ENCODE measurements at places on chromosomes 12 and 14.
A peak's percentile ranks its signal among the peaks of the same experiment; 100 is the strongest.

DNA sequence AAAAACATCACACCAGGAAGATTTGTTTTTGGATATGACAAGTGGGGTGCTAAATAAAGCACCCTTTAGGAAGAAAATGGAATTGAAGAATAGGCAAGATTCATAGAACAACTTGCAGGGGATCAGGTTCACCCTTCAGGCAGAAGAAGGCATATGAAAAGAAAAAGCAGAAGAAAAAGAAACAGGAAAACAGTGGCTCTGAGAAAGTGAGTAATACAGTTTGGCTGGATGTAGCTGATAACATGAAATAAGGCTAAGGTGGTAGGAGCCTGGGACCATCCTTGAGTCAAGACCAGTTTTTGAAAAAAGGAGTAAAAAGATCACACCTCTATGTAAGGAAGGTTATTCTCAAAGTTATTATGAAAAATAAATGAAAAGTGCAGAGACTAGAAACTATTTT is 42.4 kb downstream of the TRIP11 start:
- no peak for DNase-seq

- no peak for DNase-seq
Measured at GRCh38 chr12:101566318-101566717, 28.5 kb upstream of the MYBPC1 start.

DNA sequence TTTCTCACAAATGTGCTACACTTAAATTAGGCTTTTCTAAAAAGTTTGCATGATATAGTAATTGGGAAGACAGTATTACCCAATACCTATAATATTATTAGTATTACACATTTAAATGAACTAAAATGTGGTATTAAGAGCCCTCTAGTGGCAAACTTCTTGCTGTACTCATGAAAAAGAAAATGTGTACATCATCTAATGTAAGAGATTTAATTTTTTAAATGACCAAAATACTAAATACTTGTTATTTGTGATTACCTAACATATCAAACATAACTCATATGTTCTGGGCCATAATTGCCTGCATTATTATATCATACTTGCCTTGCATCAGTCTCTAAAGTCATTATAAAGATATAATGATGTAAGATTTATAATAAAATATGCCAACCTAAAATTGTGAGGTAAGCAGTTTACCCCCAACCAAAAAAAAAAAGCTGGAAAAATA is 64.2 kb downstream of the DNAI7 start:
- peak; percentile 42 for DNase-seq

GRCh38 chr14:31955936-31956579 is 121.0 kb upstream of the ARHGAP5 start:
- no peak for DNase-seq

DNA sequence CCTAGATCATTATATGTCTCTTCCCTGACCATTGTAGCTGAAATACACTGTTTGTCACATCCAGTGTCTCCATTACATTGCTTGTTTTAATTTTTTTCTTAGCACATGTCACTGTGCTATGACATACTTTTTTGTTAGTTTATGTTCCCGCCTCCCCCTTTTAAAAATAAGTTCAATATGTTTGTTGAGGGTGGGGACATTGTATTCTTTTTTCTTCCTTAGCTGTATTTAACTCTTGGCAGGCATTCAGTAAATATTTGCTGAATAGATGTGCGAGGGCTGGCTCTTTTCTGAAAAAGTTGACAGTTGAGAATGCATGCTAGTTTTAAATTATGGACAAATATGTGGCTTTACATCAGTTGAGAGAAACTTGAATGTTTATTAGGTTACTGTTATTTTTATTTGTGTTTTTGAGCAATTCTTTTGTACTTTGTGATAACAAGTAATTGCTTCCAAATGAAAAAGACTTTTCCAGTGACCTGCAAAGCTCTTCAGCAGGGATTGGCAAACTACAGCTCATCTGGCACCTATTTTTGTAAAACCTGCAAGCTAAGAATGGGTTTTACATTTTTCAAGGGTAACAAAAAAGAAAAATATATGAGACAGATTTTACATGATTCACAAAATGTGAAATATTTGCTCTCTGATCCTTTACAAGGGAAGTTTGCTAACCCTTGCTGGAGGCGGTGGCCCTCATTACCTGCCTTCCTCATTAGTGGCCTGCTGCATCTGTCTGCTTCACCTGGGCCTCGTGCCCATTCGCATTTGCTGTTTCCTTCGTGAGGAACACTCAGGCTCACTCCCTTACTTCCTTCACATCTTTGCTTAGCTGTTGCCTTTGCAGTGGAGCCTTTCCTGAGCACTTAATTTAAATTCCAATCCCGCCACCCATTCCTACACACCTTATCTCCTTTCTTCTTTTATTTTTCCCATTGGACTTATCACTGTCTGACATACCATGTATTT is 229.4 kb downstream of the ERC1 start:
- no peak for DNase-seq

DNA sequence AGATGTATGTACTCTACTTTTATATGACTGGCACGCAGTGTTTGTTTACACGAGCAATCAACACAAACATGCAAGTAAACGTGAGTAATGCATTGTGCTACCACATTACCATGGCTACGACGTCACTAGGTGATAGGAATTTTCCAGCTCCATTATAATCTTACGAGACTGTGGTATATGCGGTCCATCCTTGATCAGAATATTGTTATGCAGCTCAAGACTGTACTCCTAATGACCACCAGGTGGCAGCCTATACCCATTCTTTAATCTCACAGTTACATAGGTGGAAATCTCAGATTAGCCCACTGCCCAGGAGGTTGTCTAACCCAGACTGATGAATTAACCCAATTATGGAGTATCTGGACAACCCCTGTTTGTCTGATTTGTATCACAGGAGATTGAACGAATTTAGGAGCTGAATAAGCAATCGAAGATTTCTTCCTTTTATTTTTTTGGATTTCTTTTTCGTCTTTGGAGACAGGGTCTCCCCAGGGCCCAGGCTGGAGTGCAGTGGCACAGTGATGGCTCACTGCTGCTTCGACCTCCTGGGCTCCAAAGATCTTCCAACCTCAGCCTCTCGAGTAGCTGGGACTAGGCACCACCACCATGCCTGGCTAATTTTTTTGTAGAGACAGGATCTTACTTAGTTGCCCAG is 8.7 kb upstream of the TESPA1 start:
- DNase-seq, result peak; percentile 51

- DNase-seq, result no peak
Measured at GRCh38 chr14:78345131-78345744, 175.1 kb downstream of the NRXN3 start.

DNA sequence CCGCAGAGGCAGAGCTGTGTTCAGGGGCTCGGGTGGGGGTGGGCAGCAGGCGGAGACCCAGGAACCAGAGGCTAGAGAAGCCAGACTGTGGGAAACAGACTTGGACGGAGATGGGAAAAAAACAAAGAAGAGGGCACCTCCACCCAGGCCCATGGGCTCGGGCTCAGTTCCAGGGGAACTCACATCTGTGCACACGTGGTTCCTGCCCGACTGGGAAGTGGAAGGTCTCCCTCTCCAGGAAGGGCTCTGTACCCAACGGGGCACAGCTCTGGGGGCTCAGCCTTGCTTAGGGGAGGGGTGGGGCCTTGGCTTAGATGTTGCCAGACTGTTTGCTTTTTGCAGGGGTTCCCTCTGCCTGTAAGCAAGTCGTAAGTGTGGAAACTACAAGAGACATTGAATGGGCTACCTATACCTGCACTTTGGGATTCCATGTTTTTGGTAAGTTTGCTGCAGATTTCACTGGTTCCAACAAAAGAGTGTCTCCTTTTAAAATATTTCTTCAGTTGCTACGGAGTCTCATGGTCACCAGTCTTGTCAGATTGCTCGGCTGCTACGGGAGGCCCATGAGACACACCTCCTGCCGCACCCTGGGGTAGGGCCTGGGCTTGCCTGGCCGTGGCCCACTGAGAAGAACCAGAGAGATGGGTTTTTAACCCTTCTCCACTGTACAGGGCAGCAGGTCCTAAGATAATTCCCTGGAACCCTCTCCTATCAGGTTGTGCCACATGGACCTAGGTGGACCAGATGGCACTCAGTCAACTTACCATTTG is 127.6 kb upstream of the EVL start:
- no peak for DNase-seq

GRCh38 chr14:32702562-32702961 is 236.1 kb upstream of the NPAS3 start:
- peak; percentile 38 for DNase-seq

DNA sequence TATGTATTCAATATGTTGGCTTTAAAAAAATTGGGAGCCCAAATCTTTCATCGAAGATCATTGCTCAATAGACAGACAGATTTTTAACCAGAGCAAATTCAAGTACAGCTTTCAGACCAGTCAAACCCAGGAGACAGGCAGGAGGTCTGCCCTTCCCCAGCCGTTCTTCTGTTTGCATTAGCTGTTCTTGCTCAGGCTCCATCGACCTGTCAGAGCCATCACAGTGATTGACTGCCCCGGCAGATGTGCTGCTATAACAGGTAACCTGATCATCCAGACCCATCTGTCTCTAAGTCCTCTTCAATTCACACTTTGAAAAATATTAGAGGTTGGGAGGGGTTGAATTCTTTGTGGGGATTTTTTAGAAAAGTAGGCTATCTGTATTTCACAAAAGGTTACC is 453.5 kb downstream of the FOXG1 start:
- no peak for DNase-seq

GRCh38 chr14:68730811-68731425 is 61.9 kb downstream of the ZFP36L1 start:
- no peak for DNase-seq

- DNase-seq, result no peak
Measured at GRCh38 chr12:69578283-69578682, 7.0 kb upstream of the CCT2 start.

- DNase-seq, result peak; percentile 61
Measured at GRCh38 chr12:51905471-51906429, 1.6 kb upstream of the ACVRL1 start.

- peak; percentile 100 for DNase-seq
Measured at GRCh38 chr14:94342334-94342934, 19.3 kb upstream of the SERPINA6 start.

DNA sequence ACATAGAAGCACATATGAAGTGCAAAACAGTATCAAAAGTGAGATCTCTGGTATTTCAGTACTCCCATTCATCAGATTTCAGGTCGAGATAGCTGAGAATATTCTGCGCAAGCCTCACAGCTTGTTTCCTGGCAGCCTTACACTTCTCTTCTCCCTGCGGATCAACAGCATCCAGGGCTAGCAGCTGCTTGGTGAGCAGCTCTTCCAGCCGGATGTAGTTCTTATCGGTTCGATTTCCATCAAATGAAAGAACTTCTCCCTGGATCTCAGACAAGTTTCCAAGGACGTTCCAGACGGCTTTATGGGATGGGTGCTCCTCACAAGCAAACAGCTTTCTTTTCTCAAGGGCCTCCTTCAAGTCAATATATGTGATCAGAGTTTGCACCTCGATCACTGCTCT is 2.7 kb downstream of the BAG5 start:
- no peak for DNase-seq

DNA sequence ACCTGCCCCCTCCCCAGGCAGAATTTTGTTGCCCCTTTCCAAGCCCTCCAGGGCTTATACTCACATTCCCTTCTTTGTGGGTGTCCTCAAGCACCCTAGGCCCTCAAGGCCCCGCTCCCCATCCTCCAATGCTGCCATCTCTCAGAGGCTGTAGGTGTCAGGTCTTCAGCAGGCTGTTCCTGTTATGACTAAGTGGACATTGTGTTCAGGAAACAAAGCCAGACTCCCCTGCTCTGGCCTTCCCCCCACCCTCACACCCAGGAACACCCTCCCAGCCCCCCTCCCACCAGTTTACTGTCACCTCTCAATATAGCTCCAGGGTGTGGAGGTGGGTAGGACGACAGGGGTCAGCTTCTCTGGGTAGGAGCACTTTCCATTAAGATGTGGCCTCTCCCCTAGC is 1.4 kb upstream of the MYH6 start:
- no peak for DNase-seq

DNA sequence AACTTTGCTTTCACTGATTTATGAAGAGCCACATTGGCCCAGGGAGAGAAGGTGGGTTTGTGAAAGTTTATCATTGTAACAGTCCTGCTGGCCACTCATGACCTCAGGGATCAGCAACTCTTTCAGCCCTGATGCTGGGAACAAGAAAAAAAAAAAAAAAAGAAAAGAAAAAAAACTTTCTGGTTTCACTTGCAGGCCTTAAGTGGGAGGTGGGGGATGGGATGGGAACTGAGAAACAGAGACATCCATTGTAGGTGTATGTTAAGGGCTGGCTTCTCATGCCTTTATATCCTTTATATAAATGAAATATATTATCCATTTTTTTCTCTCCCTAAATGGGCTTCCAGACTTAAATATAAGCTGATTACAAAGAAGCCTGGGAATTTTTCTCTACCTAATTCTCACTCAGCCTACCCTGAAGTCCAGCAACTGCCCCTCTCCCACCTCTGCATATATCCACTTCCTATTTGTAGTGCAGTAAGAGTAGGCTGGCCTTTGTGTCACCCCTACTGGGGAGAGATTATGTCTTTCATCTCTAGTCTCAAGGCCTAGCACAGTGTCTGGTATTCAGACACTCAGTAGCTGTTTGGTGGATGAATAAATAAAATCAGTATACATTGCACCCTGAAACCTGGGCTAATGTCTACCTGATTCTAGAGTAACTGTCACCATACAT is 187.1 kb downstream of the KICS2 start:
- no peak for DNase-seq

DNA sequence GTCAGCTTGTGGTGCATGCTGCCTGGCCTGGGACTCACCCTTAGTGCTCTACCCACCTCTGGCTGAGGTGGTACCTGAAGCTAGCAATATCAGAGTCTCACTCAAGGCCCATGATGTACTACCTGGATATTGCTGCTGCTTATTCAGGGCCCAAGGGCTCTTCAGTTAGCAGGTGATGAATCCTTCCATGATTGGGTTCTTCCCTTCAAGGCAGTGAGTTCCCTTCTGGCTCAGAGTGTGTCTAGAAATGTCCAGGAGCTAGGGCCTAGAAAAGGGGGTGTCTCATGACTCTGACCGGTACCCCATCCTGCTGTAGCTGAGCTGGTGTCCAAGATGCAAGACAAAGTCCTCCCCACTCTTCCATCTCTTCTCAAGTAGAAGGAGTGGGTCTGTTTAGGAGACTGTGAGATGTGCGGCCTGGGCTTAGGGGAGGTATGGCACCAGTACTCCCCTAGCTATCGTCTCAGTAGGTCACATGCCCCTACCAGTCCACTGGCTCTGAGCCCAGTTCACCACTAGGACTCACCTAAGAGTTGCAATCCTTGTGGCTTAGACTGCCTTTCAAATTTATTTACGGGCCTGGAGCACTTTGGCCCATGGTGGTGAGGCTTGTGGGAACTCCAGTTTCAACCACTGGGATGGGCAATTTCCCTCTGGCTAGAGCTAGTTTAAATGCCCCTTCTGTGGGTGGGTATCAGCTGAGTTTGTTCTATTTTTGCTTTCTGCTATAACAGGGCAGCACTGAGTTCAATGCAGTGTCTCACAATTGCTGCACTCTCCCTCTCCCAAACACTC is 12.2 kb downstream of the PRORP start:
- no peak for DNase-seq

- no peak for DNase-seq
Measured at GRCh38 chr12:62814243-62814642, 120.7 kb downstream of the PPM1H start.

GRCh38 chr14:36313898-36314297 is 6.5 kb downstream of the MBIP start:
- no peak for DNase-seq

Data from fibroblast of skin of abdomen (primary cell).